ENCODE measurements at places on chromosomes 5 and 9. TPM values are rescaled to one million over a fixed set of nuclear protein-coding genes. Genes with fewer than 3 reads are reported as not detected.

The NOXA1 gene
- 6.0 TPM for total RNA-seq

The CCDC152 gene
- 0.70 TPM for total RNA-seq

The PKN3 gene
- total RNA-seq: 7.6 TPM

GRCh38 chr9:105554042-105554441 is 3.9 kb upstream of the FKTN start:
- DNase-seq: no peak

DNA sequence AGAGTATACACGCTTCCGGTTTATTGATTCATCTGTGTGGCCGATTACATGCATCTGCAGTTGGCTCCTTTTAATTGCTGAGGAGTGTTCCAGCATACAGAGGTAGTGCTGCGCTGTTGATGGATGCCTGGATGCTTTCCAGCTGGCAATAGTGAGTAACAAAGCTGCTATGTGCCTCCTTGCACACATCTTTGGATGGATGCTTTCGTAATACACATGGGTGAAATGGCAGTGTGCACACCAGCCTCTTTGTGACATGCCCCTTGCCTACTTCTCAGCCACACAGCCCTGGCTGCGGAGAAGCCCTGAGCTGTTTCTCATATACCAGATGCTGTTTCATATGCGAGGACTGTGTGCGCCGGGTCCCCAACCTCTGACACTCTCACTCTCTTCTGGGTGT is 151.0 kb downstream of the GADD45G start:
- no peak for DNase-seq

GRCh38 chr5:146336197-146336596 is 2.4 kb upstream of the POU4F3 start:
- DNase-seq: no peak

All from left lobe of liver (tissue), 2 donors.